Nucleus accumbens (tissue), 56 donors: ENCODE measurements at places on chromosomes 12 and 14.

GRCh38 chr14:73124180-73124894, 12.0 kb upstream of the PSEN1 start:
- no peak for DNase-seq

- no peak for DNase-seq
Observed at GRCh38 chr12:64218597-64218996, 3.5 kb downstream of the KICS2 start.

DNA sequence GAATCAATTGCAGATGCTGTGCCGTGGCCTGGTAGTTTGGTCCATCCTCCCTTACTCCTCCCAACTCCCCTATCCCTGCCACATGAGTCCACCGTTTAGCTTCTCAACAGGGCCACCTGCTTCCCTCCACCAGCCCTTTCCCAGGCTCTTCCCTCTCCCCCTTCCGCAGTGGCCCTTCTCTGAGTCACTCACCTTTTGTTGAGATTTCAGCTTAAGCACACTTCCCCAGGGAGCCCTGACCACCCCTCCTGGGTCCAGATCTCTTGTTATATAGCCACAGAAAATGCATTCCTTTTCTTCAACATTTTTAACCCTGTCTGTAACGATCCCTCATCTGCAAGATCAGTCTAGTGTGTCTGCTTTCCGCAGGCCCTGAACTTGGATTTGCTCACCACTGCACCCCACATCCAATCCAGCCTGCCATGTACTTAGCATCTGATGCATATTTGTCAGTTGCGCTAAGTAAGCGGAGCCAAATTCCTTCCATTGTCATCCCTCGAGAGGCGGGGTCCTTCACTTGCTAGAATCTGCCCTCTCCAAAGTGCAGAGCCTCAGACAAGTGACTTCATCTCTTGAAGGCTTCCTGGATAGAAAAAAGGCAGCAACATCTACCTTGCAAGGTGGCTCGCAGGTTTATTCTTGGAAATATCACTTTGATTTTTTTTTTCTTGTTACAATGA, 41.1 kb downstream of the TMEM63C start:
- DNase-seq = no peak

DNA sequence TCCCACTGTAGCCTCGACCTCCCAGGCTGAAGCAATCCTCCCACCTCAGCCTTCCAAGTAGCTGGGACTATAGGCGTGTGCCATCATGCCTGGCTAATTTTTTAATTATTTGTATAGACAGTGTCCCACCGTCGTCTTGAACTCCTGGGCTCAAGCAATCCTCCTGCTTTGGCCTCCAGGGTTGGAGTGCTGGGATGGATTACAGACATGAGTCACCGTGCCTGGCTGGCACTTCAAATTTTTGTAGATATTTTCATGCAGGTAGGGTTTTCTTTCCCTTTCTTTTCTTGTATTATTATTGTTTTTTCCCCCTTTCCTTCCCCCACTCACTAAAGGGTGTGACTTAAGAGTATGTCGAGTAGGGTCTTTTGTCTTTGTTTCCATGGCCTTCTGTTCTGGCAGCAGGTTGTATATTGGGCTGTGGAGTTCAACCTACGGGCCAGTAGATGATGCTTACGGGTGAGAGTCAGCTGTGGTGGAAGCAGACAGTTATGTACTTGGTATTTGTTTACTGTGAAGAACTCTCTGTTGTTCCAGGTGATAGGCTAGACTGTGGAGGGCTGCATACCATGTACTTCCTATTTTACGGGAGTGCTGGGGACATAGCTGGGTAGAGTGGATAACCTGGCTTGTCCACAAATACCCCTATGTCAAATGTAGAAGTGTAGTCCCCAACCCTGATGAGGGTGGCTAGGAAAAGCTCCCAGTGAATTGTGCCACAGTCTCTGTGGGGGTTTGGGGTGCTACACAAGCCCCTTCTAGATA, 30.7 kb downstream of the RAD51B start:
- DNase-seq = no peak

DNA sequence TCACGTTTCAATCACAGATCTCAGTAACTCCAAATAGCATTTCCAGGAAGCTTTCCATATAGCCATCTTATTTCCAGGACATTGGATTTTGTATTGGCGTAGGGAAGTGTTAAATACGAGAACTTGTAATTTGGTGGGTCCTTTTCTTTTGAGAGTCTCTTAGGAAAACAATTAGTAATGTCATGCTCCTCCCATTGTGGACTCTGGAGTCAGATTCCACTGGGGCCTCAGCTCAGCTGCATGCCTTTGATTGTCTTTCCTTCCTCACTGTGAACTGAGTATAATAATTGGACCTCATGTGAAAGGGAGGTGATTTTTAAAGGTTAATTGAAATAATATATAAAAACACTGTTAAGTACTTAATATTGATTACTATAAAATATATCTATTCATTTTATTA, 462.6 kb downstream of the NPAS3 start:
- DNase-seq = no peak

- peak; percentile 45 for DNase-seq
Observed at GRCh38 chr14:77375973-77376770, 722 bp downstream of the TMED8 start.

DNA sequence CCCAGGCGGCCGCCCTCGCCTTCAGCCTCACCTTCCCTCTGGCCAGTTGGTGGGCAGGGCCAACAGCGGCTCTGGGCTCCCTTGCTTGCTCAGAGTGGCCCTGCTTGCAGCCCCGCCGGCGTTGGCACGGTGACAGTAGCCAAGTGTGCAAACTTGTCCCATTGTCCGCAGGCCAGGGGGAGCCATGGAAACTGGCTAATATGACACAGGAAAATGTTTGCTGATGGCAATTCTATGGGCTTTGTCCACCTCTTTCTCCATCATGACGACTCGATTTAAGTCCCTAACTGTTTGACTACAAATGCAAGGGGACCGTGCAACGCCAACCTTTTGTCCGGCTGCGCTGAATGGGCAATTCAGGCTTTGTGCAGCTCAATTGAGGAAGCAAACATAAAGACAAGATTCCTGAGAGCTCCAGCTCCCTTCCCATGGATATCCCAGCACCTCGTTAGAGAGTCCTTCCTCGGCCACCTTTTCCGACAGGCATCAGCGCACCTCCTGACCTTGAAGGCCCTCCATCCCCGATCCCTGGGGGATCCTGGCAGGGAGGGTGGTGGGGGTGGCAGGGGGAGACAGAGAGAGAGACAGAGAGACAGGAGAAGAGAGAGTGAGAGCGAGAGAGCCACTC, 785 bp upstream of the FAM181A start:
- DNase-seq = no peak

- peak; percentile 62 for DNase-seq
Observed at GRCh38 chr14:103001226-103001625, 56.1 kb downstream of the CDC42BPB start.

DNA sequence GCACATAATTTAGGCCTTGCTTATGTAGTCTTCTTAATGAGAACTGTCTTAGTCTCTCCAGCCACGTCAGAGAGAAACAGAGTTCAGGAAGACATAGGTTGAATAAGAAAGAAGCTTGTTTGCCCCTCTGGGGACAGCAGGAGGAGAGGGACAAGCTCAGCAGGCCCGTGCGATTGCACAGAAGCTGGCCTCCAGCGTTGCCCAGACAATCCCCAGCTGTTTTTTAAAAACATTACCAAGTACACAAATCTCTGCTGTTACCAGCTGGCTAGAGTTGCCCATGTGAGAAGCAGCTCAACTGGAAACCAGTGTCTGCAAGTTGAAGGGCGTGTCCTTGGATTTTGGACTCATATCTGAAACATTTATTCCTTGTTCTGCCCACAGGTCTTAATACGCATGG, 232.6 kb downstream of the EFCAB11 start:
- no peak for DNase-seq

GRCh38 chr14:54535126-54535525, 25.4 kb downstream of the CGRRF1 start:
- DNase-seq = no peak

DNA sequence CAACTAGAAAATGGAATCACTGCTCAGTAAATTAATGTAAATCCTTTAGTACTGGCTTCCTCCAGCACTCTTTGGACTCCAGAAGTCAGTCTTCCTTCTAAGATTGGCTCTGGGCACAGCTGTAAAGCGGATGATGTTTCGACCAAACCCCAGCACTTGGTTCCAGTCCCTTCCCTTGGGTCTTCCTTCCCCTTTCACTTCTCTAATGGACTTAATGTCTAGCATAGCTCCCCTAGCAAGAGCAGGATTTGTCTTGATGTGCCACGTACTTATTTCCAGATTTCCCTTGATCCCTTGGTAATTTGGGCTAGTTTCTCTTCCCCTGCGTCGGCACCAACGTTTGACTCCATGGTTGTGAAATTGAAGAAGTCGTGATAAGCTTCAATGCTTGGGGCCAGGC, 28.3 kb downstream of the C12orf75 start:
- no peak for DNase-seq

- no peak for DNase-seq
Observed at GRCh38 chr12:30219047-30219446, 435.3 kb upstream of the TMTC1 start.

DNA sequence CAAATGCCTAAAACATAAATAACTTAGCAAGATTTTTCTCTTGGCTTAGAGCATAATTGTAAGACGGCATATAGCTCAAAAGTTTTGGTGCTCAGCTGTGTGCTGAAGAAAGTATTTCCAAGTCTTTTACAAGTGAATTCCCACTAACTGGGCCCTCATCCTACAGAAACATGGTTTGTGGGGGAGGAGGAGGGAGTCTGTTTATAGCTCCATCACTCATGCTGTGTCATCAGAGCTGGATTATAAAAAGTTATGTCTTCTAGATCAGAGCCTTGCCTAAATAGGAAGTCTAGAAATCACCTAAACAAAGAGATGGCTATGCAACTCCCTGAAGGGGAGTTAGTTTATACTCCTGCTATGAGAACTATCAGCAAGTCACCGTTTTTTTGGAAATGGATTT, 65.9 kb upstream of the OTOGL start:
- DNase-seq = no peak

- DNase-seq = peak; percentile 64
Observed at GRCh38 chr12:9064201-9064814, 51.4 kb downstream of the A2M start.

- DNase-seq = no peak
Observed at GRCh38 chr12:132079200-132079599, 64.9 kb downstream of the DDX51 start.

- no peak for DNase-seq
Observed at GRCh38 chr14:41900644-41901043, 294.0 kb downstream of the LRFN5 start.

- no peak for DNase-seq
Observed at GRCh38 chr12:11725686-11726085, 76.2 kb downstream of the ETV6 start.

GRCh38 chr12:77372026-77372425, 306.7 kb upstream of the E2F7 start:
- DNase-seq = no peak

- no peak for DNase-seq
Observed at GRCh38 chr14:70827347-70827746, 18.0 kb upstream of the MAP3K9 start.

- DNase-seq = no peak
Observed at GRCh38 chr12:107337346-107338095, 244.2 kb upstream of the CRY1 start.

DNA sequence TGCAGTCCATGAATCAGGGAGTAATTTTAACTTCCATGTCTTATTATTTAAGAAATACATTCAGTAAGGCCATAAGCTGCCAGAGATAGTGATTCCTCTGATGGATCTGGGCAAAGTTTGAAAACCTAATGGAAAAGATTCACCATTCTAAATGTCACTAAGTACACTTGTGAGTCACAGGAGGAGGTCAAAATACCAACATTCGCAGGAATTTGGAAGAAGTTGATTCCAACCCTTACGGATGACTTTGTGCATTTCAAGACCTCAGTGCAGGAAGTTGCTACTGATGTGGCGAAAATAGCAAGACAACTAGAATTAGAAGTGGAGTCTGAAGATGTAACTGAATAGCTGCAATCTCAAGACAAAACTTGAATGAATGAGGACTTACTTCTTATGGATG, 69.8 kb downstream of the OSBPL8 start:
- no peak for DNase-seq

DNA sequence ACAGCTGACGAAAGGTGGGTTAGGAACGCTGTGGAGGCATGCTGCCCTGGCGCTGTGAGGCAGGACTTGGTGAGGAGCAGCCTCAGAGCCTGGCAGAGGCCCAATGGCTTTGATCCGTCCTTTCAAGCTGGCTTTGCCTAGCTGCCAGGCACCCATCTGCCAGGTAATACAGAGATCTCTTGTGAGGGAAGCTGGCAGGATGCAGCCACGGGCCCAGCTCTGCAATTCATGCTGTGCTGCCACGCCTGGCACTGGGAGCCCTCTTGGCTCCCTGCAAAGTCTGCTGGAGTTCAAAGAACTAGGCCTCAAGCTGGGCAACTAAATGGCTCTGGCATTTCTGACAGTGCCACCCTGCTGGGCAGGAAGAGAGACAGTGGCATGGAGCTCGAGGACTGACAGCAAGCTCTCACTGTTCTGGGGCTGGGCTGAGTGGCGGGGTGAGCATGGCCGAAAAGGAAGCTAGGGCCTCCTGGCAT, 18.7 kb downstream of the IQSEC3 start:
- DNase-seq = peak; percentile 19

- DNase-seq = no peak
Observed at GRCh38 chr12:116397148-116397547, 119.7 kb upstream of the MED13L start.

DNA sequence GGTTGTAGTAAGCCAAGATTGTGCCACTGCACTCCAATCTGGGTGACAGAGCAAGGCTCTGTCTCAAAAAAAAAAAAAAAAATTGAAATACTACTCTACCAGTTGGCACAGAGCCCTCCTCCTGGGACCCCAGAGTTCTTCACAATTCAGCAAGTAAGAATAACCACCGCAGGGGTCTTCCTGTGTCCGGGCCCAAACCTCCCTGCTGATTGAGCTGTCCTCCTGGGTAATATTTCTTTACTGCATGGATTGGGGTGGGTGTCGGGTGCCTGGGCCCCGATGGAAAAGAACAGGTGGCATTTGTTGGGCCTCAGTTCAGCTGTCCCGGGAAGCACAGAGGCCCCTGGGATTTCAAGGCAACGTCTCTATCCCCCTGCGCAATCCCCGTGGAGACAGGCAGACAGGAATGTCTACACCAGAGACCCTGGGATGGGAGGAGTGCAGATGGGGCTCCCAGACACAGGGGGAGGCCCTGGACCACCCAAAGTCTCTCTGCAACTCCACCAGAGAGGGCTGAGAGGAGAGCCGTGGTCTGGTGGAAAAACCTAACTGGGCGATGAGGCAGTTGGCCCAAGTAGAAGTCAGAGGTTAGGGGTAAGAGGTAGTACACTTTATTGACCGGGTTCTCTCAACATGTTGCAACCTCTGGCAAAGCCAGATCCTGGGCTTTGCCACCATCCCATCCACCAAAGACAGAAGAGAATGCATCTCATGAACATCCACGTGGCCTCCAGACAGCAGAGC, 32.7 kb upstream of the VPS37B start:
- no peak for DNase-seq

DNA sequence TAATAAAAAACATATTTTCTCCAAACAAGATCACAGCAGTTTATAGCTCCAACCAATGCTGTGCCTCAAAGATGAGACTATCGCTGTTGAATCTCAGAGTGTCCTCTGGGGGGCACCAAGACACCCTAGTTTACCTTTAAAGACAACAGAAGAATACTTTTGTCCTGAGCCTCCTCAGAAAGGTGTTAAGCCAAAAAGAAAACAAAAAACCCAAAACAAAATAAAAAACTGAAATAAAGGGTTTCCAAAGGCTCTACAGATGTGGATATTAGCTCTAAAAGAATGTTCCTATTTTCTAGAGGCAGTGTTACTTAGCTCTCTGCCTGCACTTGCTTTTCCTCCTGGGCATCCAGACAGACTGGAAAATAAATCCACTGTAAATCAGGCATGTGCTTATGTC, 86.9 kb upstream of the TTC7B start:
- DNase-seq = no peak

GRCh38 chr14:102955636-102956408, 33.4 kb downstream of the AMN start:
- DNase-seq = no peak
